ENCODE measurements at places on chromosomes 3 and 15. TPM values are rescaled to one million over a fixed set of nuclear protein-coding genes. Genes with fewer than 3 reads are reported as not detected.

Gene KY
- 1.7 TPM for polyA plus RNA-seq

Gene PAK6
- polyA plus RNA-seq: 32.4 TPM

Gene KNL1
- 0.38 TPM for polyA plus RNA-seq

Gene UROC1
- not detected for polyA plus RNA-seq

Gene SCN11A
- polyA plus RNA-seq: 2.8 TPM

Gene RBM5
- polyA plus RNA-seq: 632 TPM

Gene CAMK2N2
- polyA plus RNA-seq: 2.8 TPM

Gene DUOXA2
- polyA plus RNA-seq: not detected

Gene LRRK1
- polyA plus RNA-seq: not detected

Gene LRRC58
- 8.1 TPM for polyA plus RNA-seq

Gene LDHAL6B
- polyA plus RNA-seq: not detected

Gene KIF15
- polyA plus RNA-seq: 5.8 TPM

Gene GP9
- polyA plus RNA-seq: not detected

Gene RAB5A
- polyA plus RNA-seq: 47.2 TPM

Gene HDAC11
- 18.3 TPM for polyA plus RNA-seq

Gene CAPN7
- 60.9 TPM for polyA plus RNA-seq

Gene LIPH
- polyA plus RNA-seq: 0.05 TPM

Gene EAF2
- polyA plus RNA-seq: 1.2 TPM

Gene NUP210
- polyA plus RNA-seq: 8.2 TPM

Gene CCDC33
- 1.4 TPM for polyA plus RNA-seq

Gene GP5
- 0.16 TPM for polyA plus RNA-seq

Gene TAGLN3
- polyA plus RNA-seq: 568 TPM

Gene GCNT3
- polyA plus RNA-seq: 0.81 TPM
